ENCODE measurements at places on chromosomes 3 and 15.

- no peak for DNase-seq
Measured at GRCh38 chr3:142218703-142219102, 6.7 kb downstream of the GK5 start.

DNA sequence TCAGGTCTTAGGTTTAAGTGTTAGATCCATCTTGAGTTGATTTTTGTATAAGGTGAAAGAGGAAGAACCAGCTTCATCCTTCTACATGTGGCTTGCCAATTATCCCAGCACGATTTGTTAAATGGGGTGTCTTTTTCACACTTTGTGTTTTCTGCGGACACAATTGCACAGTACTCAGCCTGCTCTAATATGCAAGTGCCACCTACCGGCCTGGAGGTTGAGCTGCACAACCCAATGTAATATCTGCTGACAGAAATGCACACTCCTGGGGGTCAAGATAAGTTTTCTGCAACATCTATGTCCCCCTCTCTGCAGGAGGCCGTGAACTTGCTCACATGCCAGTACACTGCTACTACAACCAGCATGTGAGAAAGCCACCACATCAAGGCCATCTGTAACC is 791.9 kb upstream of the ROBO1 start:
- no peak for DNase-seq

DNA sequence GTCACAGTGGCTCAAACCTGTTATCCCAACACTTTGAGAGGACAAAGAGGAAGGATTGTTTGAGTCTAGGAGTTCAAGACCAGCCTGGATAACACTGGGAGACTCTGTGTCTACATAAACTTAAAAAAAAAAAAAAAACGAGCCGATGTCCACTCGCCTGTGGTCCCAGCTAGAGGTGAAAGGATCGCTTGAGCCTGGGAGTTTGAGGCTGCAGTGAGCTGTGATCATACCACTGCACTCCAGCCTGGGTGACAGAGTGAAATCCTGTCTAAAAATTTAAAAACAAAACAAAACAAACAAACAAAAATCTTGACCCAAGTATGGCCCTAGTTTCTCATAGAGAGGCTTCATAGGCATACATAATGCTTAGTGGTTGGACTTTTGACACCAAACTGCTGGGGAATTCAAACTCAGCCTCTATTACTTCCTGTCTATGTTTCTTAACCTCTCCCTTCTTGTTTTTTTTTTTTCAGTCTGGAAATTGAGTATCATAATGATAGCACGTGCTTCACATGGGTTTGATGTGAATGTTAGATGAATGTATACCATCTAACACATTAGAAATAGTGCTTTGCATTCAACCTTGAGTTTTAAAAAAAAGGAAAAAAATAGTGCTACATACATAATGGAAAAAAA is 46.4 kb upstream of the CAPN7 start:
- no peak for DNase-seq

DNA sequence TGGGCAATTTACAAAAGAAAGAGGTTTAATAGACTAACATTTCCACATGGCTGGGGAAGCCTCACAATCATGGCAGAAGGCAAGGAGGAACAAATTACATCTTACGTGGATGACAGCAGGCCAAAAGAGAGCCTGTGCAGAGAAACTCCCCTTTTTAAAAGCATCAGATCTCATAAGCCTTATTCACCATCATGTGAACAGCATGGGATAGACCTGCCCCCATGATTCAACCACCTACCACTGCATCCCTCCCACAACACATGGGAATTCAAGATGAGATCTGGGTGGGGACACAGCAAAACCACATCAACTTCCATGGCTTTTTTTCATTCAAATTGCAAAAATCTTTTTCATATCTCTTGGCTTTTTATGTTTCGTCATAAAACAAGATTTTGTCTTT is 67.6 kb upstream of the GADL1 start:
- DNase-seq = no peak

DNA sequence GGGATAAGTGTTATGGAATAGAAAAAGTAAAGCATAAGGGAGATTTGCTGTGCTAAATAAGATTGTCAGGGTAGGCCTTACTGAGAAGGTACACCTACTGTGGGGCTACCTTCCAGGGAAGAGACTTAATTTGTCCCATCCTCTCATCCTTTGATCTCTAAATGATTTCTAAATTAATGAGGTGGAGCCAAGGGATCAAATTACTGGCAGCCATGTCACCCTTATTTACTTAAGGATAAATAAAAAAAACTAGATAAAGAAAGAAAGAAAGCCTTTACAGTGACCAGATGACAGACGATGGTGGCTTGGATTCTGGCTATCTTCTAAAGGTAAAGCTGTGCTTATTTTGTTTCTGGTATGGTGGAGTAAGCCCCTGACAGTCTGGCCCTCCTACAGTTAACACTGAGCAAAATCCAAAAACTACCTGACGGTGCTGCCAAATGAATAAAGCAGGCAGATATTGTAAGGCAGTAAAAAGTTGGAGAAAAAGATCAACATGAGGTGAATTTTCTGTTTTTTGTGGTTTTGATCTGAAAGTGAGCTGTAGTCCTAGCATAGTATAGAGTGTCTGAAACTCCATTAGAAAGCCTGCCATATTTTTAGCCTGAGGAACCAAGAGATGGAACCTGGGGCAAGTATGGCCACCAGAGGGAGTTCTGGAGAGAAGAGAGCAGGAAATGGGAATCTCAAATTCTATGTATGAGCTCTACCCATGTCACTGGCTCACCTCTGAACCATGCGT is 285.1 kb upstream of the MANF start:
- no peak for DNase-seq

- no peak for DNase-seq
Measured at GRCh38 chr3:176699288-176699687, 498.0 kb downstream of the TBL1XR1 start.

DNA sequence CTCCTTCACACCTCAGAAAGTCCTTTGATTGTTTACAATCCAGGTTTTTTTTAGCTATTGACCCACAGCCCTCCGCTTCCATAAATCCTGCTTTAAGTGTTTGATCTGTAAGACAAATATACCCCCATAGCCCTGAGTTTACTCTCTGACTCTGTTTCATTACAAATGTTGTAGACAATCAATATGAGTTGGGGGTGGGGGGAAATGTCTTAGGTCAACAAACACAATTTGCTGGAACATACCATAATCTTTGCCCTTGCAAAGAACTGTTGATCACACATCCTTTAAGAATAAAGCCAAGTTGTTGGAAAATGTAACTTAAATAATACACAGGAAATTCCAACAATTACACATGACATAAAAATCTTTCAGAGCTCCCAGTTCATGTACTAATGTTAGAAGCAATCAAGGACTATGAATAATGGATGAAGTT is 301.8 kb upstream of the SEMA6D start:
- no peak for DNase-seq

DNA sequence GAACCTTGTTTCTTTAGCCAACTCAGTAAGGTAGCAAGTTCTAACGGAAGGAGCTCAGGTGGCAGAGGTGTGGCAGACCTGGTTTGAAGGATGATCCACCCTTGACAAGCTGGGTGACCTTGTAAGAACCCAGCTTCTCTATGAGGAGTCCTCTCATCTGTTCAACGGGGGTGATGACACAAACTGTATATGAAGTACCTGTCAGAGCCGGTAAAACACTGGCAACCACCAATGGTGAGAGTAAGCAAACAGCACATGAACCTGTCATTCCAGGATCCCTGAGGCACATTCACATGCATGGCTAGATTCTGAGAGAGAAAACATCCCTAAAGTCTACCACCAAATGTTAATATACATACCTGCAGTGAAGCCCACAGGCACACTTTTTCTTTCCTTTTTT is 2.4 kb downstream of the SCAP start:
- no peak for DNase-seq

DNA sequence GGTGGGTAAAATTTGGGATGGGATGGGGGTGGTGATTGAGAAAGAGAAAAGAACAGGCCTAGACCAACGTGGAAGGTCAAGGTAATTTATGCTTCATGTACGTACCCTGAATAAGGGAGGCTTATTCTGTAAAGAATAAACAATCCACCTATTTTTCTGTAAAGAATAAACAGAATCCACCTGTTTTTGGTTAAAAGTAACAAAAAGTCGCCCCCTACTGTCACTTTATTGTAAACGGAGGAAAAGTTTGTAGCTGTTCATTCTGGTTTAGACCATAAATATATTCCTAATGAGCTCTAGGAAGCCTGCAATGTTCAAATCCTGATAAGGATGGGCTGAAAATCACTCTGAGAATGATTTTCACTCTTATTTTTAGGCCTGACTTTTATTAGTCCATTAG is 23.5 kb upstream of the SQOR start:
- DNase-seq = no peak

DNA sequence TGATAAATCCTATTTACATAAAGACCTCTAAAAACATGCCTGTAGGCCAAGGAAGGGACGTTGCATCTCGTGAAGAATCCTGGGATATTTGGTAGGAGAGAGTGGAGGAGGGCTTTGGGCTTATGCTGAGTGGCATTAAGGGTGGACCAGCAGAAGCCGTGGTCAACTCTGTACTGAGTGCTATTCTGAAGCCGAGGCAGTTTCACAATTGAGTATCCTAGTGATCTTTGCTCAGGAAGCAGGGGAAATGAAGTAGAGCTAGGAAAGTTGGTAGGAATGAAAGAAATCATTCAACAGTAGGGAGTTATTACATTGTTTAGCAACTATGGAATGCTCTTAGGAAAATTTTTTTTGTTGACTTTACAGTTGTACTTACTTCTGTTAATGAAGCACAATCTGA is 24.2 kb downstream of the MCTP2 start:
- DNase-seq = no peak

- no peak for DNase-seq
Measured at GRCh38 chr3:30370681-30371271, 235.6 kb upstream of the TGFBR2 start.

Data from activated CD8-positive, alpha-beta memory T cell treated with anti-CD3 and anti-CD28 coated beads for 24 hours (primary cell).